ENCODE measurements at places on chromosomes 12 and 14. TPM values are rescaled to one million over a fixed set of nuclear protein-coding genes. Genes with fewer than 3 reads are reported as not detected.

The EIF2S3B gene
- 9.3 TPM for total RNA-seq

The TBC1D30 gene
- 7.9 TPM for total RNA-seq

The MEG3 gene
- not detected for total RNA-seq

The RPS26 gene
- 45.1 TPM for total RNA-seq

The PNN gene
- total RNA-seq, result 96.7 TPM

The MAP1LC3B2 gene
- total RNA-seq, result 3.4 TPM

The DPPA3 gene
- total RNA-seq, result not detected

The C1RL gene
- 55.7 TPM for total RNA-seq

The KLRC2 gene
- 1.9 TPM for total RNA-seq

The PPP4R4 gene
- total RNA-seq, result 0.66 TPM

The NINJ2 gene
- total RNA-seq, result not detected

The USP44 gene
- not detected for total RNA-seq

The IFNG gene
- total RNA-seq, result not detected

The SPRING1 gene
- 37.1 TPM for total RNA-seq

The ALG10 gene
- 7.8 TPM for total RNA-seq

The ZFYVE21 gene
- 35.5 TPM for total RNA-seq

The ENDOU gene
- not detected for total RNA-seq

The RTL1 gene
- not detected for total RNA-seq

The NT5DC3 gene
- 15.1 TPM for total RNA-seq

The PCED1B gene
- total RNA-seq, result 5.1 TPM

The OAS2 gene
- 0.71 TPM for total RNA-seq

The RAB15 gene
- 0.66 TPM for total RNA-seq

The NUP37 gene
- 32.3 TPM for total RNA-seq

The CLEC1B gene
- not detected for total RNA-seq

The FITM1 gene
- not detected for total RNA-seq

The RALGAPA1 gene
- 52.3 TPM for total RNA-seq

The HIGD1C gene
- total RNA-seq, result not detected

The ARHGAP9 gene
- 0.69 TPM for total RNA-seq

Measured in MCF 10A (cell line).